ENCODE measurements at places on chromosomes 5 and 9. TPM values are rescaled to one million over a fixed set of nuclear protein-coding genes. Genes with fewer than 3 reads are reported as not detected.

DNA sequence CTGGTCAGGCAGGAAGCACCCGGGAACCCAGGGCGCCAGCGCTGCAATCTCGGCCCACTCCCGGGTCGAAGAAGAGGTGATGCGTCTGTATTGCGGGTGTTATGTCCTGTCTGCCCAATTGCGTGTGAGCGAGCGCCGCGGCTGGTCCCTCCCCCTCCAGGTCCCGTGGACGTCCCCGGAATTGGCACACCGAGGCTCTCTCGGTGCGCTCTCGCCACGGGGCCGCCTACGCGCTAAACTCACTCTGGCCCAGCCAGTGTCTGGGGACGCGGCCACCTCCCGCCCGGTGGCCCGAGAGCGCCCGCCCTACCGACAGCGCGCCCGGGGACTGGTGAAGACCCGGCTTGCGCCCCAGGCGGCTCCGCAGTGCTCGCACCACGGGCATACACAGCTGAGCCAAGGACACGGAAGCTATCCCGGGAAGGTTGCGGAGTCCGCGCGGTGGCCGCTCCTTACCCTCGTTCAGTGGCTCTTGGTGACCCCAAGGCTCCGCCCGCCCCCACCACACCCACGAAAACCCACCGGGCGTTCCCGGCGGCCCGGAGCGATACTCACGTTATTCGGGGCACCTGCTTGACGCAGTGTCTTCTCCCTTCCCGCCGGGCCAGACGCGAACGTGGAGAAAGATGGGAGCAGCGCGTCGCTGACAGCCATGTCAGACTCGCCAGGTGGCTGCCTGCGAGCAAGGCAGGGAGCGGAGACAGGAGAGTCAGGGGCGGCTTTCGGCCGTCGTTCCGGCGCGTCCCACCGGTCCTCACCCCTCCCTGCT, 1.0 kb downstream of the KLF4 start:
- peak; percentile 91 for DNase-seq

DNA sequence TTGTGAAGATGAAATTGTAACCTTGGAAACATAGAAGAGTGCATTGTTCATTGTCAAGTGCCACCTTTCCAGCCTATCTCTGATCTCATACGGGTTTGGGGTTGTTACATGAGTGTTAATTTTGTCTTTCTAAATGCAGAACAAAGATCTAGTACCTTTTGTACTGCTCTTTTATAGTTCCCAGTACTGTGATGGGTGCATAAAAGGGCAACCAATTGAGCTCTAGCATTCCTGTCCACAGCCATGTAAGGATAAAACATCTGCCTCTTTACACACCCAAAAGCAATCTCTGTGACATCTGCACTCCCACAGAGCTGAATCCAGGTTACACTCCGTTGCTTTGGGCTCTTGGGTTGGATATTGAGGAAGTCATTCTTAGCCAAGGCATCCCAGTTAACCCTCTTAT, 255.2 kb downstream of the SGCD start:
- DNase-seq = no peak

DNA sequence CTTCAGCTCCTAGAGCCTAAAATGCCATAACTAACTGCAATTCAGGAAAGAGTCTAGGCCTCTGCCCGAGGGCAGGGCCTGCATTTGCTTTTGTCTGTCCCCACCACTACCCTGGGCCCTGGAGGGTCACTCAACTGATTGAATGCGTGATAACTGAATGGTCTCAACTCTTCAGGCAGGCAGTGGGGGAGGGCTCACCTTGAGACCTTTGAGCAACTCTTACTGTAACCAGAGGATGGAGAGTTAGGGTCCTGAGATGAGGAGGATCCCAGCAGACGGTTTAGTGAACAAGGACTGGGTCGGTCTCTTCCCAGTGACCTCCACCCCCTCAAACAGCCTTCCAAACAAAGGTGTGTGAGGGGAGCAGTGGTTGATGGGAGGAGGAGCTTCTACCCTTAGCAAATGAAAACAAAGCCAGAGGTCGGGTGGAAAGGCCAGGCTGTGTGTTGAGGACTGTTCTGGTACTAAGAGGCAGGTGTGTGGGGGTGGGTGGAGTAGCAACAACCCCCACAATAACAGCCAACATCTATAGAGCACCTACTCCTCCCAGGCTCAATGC, 59.4 kb downstream of the CXXC5 start:
- DNase-seq = no peak

The KIF2A gene
- 40.0 TPM for total RNA-seq

GRCh38 chr9:98929071-98929470, 14.6 kb upstream of the COL15A1 start:
- DNase-seq = no peak

DNA sequence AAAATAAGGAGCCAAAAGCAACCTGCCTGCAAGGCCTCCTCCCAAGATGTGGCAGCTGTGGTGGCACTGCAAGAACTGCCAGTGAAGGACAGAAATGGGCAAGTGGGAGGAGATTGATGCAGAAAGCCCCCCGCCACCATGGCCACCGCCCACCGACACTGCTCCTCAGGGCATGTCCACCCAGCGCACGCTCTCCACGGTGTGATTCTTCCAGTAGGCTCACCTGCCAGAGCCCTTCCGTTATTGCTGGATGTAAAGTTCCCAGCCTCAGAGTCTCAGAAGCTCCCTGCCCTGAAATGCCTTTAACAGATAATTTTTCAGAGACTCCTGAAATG, 155.2 kb upstream of the PHYKPL start:
- no peak for DNase-seq

DNA sequence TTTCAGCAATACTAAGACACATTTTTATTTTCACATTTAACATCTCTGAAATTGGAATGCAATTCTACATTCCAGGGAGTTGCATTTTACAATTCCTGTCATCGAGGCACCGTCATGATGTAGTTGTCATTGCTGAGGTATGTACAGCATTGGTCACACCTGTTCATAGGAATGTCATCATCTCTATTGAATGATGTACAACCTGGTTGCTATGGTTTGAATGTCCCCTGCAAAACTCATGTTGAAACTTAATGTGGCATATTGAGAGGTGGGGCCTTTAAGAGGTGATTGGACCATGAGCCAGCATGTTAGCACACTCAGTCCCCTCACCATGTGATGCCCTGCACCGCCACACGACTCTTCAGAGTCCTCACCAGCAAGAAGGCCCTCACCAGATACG, 103.1 kb downstream of the CEMIP2 start:
- DNase-seq = no peak

DNA sequence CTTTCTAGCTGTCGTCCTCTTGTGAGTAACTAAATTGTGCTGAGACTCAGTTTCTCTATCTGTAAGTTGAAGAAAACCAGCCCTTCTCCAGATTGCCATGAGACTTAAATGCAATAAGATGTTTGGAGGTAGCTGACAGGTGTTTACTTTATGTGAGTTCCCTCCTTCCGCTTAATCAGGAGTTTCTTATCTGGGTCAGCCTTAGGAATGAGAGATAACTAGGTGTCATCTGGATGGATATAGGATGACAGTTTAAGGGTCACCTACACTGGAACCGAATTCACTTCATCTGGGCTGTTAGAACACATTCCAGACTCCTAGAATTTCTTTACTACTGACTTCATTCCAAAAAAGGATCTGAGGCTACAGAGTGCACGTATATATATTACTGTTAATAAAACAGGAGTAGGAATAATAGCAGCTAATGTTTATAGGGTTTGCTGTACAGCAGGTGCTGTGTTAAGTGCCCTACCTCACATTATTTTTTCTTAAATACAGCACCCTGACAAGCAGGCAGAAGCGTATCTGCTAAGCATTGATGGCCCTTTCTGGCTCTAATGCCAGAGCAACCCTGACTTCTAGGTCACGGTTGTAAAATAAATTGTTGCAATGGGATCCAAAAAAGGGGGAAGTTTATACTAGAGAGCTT, 30.0 kb upstream of the CPEB4 start:
- DNase-seq = no peak

DNA sequence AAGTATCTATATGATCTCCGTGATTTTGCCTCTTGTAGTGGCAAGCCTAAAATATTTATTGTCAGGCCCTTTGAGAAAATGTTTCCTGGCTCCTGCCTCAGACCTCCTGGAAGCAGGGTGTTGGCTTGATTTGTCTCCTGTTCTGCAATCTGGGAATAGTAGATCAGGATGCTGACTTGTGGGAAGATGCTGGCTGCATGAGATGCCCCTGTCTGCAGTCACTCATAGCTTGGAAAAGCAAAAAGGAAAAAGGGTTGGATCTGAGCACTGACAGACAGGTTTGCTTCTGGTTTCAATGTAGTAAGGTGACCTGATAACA, 16.7 kb downstream of the TJP2 start:
- DNase-seq = no peak

GRCh38 chr9:38394416-38394815, 1.9 kb downstream of the ALDH1B1 start:
- DNase-seq = no peak

DNA sequence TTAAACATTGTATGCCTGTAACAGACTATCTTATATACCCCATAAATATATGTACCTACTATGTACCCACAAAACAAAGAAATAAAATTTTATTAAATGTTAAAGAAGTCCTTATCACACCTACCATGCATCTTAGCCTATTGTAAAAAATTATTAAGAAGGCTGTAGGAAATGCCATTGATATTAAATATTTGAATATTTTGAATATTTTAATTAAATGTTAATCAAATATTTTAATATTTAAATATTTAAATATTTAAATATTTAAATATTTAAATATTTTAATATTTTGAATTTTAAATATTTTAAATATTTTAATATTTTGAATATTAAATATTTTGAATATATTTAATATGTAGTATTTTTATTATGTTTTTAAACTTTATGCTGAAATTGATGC, 331.5 kb upstream of the ATP10B start:
- DNase-seq = no peak

The FLT4 gene
- total RNA-seq = 0.76 TPM

DNA sequence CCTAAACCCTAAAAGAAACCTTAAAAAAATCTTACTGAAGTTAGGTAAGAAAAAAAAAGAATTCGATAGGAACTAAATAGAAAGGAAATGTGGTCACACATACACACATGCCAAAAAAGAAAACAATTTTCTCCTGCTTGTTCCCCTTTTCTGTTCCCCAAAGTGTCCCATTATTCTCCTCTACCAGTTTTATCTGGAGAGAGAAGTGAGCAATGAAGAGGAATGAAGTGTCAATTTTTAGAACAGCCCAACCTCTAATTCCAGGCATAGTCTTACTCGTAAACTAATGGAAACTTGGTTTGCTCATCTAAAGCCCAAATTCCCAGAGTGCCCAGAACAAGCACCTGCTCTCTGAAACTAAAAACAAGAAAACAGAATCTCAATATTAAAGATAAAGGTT, 26.1 kb downstream of the AP3B1 start:
- DNase-seq = peak; percentile 6

The ITK gene
- 0.11 TPM for total RNA-seq

The SLC36A3 gene
- total RNA-seq = not detected

- DNase-seq = peak; percentile 97
Measured at GRCh38 chr9:134366223-134367031, 40.2 kb downstream of the RXRA start.

The SLC2A6 gene
- 10.1 TPM for total RNA-seq

DNA sequence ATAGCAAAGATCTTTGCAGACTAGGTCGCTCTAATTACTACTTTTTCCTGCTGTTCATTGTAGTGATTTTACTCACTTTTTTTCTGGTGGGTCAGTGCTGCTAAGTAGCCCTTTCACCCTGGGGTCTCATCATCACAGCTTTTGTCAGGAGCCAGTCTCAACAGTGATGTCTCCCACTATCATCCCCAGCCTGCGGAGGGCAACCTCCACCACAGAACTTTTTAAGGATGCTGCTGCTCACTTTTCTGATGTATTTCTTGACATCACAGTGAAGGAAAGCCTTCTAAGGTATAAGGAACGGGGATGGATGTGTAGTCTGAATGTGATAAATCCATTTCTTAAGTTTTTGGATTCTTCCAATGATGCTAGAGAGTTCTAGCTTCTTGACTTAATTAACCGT, 242.5 kb upstream of the RIOK2 start:
- peak; percentile 33 for DNase-seq

The ANXA1 gene
- 1,002 TPM for total RNA-seq

- no peak for DNase-seq
Measured at GRCh38 chr9:121371495-121372061, 1.5 kb upstream of the STOM start.

The PCDHA9 gene
- not detected for total RNA-seq

GRCh38 chr5:95162231-95162992, 122.5 kb downstream of the MCTP1 start:
- DNase-seq = no peak

DNA sequence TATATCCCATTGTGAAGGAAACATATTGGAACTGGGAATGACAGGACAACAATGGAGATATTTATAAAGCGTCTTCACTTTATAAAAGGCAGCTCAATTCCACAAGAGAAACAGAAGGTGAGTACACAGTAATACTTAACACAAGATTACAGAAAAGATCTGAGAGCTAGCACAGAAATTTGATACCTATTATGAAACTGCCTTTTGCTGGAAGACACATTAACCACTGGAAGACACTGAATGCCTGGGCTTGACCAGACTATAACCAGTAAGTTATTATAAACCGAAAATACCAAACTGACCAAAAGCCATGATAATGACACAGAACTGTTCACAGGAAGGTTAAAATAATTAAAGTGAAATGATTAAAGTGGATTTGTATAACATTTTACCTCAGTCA, 195.4 kb downstream of the NR2F1-AS1 start:
- peak; percentile 21 for DNase-seq

GRCh38 chr9:92312887-92313623, 12.1 kb downstream of the NOL8 start:
- DNase-seq = no peak

DNA sequence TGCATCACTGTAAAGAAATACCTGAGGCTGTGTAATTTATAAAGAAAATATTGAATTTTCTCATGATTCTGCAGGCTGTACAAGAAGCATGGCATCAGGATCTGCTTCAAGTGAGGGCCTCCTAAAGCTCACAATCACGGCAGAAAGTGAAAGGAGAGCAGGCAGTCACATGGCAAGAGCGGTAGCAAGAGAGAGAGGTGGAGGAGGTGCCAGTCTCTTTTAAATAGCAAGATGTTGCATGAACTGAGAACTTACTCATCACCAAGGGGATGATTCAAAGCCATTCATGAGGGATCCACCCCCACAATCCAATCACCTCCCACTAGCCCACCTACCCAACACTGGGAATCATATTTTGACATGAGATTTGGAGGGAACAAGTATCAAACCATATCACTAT, 184.5 kb upstream of the PAPPA start:
- no peak for DNase-seq

DNA sequence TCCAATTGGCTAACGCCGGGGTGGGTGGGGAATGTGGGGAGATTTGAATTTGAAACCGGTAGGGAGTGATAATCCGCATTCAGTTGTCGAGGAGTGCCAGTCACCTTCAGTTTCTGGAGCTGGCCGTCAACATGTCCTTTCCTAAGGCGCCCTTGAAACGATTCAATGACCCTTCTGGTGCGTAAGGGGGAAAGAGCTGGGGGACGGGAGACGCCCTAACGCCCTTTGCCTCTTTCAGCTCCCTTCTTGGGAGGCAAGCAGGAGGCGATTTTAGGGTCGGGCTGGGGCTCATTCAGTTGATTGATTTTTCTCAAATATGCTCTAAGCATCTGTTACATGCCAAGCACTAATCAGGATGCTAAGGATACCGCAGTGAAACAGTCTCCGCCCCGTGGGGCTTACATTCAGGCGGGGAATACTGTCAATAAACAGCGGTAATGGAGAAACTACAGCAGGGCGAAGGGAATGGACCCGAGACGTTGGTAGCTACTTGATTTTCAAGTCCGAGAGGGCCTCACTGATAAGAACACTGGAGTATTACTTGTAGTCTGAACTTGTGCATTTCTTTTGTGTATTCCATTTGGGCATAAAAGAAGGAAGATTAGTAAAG, at the start of gene HMMR:
Gene HMMR (plus strand): TSS at position 71 of the 610 bp plus-strand sequence. CDS start 61 bp downstream, at position 132.
- DNase-seq = peak; percentile 59

GRCh38 chr5:56094579-56095361, 100.0 kb upstream of the IL6ST start:
- DNase-seq = no peak

The TMEM232 gene
- total RNA-seq = 1.3 TPM

Measured in GM23248 (cell line).